ENCODE measurements at places on chromosomes 11 and 22.

DNA sequence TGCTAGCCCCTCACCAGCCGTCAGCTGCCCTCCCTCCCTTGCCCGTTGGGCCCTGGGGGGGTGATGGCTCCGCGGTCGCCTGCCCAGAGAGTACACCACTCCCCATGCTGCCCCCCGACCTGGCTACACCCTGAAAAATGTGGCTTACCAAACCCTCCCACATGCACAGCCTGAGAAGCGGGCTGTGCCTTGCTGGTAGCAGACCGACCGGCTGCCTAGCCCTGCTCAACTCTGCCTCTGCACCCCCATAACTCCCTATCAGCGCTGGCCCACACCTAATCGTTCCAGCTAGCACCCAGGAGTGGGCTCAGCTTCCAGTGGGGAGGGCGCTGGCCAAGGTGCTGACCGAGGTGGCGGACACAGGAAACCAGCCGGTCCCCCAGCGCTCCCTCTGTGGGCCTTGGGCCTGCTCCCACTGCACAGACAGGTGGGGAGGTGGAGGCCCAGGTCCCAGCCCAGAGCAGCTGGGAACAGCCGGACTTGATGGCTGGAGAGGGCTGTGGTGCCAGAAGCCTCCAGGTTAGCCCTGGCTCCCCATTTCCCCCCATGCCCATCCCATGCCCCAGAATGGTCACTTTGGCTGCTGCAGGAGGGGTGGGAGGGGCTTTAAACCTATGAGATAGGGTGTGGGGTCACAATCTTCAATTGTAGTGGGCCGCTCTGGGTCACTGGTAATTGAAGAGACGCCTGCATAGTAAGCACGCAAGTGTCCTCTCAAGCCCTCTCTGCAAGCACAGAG lies 32.1 kb upstream of the PRODH start:
- DNase-seq, result no peak

GRCh38 chr22:35069541-35069940 lies 3.6 kb downstream of the ISX start:
- DNase-seq, result no peak

DNA sequence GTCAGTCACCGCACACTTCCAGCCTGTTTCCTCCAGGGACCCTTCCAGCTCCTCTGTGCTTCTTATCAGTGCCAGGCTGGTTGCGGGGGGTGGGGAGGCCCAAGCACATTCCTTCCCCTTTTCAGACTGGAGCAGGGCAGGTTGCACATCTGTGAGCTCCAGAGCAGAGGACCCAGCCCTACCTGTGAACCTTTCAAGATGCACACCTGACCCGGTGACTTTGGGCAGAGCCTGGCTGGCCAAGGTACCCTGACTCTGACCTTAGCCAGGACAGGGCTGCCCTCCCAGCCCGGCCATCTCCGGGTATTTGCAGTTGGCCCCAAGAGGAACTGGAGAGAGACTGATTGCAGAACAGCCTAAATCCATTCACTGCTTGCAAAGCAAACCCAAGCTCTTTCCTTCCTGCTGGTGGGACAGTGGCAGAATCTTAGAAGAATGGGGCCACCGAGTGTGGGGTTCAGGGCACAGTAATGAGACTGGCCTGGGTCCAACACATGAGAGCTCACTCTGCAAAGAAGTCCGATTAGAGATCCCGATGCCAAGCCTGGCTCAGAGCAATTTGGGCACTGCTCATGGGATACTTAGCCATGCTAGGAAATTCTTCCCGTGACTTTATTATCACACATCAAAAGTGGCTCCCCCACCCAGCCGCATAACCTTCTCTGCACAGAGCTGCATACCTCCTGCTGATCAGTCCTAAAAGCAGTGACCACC lies 64.7 kb upstream of the CCND1 start:
- DNase-seq, result peak; percentile 0

DNA sequence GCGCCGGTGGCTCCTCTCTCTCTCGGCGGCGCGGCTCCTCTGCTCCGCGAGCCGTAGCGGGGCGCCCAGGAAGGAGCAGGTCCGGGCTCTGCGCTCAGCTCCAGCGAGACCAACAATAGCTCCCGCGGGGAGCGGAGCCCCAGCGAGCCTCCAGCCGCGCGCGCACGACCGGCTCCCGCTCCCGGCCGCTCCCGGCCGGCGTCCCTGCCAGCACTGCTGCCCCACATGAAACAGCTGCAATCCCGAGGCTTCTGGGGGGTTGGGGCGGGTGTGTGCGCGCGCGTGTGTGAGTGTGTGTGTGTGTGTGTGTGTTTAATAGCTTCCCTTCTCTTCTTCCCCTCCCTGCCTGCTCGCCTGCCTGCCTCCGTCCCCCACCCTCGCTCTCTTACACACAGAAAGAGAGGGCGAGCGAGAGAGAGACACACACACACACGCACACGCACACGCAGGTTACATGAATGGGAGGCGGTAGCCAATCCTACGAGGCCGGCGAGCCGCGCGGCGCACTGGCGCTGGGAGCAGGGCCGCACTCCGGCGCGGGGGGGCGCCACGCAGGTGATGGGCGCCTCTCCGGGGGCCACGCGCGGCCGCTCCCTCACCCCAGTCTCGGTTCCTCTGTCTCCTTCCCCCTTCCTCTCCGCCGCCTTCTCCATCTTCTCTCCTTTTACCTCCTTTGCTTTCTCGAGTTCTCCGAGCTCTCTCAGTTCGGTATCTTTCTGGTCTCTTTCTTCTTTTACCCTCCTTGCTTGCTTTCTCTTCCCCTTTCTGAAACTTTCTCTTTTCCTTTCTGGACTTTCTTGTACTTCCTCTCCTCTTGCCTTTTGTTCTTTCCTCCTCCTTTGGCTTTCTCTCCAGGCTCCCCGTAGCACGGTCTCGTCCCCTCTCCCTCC lies at the start of gene TENM4:
Gene TENM4 (minus strand): TSS at position 460 of the 890 bp plus-strand sequence. CDS start 371,086 bp downstream, outside the sequence.
- DNase-seq, result peak; percentile 81

- no peak for DNase-seq
These were observed 17.6 kb upstream of the SWAP70 start for GRCh38 chr11:9646324-9646723.

- peak; percentile 65 for DNase-seq
These were observed 8.8 kb downstream of the BCL9L start for GRCh38 chr11:118916842-118917388.

Measured in BE2C (cell line).